ENCODE measurements at places on chromosomes 16 and 17. TPM values are rescaled to one million over a fixed set of nuclear protein-coding genes. Genes with fewer than 3 reads are reported as not detected.

MLX gene
- total RNA-seq, result 30.2 TPM

- DNase-seq, result no peak
Measured at GRCh38 chr16:6341981-6342380, 990.7 kb upstream of the RBFOX1 start.

PLXDC1 gene
- 13.1 TPM for total RNA-seq

DNA sequence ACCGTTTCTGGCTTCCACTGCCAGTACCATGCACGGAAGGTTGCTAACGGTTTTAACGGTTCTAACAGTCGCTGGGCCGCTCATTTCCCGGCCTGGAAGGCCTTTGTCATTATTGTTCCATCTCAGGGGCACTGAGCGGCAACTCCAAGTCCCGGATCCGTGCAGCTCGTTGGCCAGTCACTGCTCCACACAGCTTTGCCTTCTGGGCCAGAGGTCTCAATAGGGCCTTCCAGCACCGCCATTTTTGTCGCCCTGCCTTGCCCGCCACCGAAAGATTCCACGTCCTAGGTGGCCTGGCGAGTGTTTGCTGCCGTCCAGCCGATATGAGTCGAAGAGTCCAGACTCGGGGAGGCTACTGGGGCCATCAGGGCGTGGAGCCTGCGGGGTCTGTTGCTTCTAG is 30.3 kb upstream of the ATF7IP2 start:
- no peak for DNase-seq

GRCh38 chr17:78134899-78135385 is 4.4 kb downstream of the TMC8 start:
- no peak for DNase-seq

CFDP1 gene
- total RNA-seq, result 66.5 TPM
